Trophoblast cell (in vitro differentiated cells and primary cell): ENCODE measurements at places on chromosomes 7 and 10.
A peak's percentile ranks its signal among the peaks of the same experiment; 100 is the strongest.

DNA sequence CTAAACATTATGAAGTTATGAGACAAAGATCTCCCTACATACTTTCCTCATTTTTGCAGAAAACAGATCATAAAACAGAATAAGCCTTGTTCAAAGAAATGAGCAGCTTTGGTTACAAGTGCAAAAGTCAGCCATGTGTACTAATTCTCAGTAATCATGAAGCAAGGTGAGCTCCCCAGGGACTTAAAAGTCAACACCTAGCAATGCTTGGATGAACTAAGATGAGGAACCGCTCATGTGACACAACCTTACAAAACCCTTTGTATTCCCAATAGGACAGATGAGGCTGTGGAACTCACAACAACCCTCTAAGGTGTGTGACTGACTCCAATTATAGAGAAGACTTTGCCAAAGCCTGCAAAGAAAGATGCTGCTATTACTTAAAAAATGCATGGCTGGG, 154.5 kb downstream of the SLC25A13 start:
- no peak for DNase-seq

- no peak for DNase-seq
Measured at GRCh38 chr10:131773370-131774343, 127.2 kb upstream of the PPP2R2D start.

DNA sequence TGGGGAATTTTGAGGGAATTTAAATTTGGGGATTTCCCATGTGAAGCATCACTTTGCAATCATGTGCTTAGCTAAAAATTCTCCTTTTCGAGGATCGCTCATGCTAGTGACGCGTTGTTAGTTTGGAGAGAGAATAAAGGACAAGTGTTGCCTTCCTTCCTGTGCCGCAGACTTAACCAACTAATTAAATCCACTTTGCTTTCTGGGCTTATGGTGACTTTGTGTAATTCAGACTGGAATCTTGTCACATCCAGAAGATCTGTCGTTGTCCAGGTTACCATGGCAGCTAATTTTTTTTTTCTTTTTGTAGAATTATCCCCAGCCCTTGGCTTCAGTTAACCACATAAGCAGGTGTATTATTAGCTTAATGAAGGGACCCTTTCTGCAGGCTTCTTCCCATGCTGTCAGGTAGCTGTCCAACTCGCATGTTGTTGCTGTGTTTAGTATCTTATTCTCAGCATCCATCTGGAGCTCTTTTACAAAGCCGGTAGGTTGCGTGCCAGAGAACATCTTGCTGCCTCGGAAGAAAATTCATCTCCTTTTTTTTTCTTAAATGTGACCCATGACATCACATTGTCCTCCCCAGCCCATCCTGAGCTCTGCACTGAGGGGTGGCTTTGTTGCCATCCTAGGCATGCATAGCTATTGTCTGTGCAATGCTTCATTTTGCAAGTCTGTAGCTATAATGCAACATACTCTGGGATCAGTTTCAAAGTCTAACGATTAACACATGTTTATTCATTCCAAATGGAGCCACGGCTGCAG, 47.2 kb upstream of the NRP1 start:
- DNase-seq, result no peak

DNA sequence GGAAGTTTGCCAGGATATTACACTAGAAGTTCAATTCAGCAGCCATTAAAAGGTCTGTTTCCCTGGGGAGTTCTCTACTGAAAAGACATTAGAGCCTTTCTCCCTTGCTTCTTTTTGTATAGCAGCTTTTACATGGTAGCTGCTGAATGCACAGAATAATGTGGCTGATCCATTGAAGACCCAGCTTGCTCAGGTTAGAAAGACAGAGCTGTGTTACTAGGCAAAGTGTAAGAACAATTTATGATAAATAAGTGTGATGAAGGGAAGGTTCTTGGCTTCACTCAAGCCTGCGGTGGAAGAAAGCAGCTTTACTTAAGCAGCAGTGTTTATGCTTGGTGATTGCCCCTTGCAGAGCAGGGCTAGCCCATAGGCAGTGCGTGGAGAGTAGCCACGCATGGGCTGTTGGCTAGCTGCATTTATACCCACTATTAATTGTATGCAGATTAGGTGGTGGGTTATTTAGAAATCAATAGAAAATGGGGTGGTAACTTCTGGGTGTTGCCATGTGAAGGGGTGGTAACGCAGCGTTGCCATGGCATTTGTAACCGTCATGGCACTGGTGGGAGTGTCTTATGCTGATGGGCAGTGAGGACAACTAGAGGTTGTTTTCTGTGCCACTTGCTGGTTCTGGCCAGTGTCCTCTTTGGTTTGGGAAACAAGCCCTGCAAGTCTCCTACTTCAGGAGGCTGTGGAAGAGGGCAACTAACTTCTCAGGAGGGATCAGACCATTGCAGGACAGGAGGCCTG, 942.9 kb downstream of the NRG3 start:
- no peak for DNase-seq

DNA sequence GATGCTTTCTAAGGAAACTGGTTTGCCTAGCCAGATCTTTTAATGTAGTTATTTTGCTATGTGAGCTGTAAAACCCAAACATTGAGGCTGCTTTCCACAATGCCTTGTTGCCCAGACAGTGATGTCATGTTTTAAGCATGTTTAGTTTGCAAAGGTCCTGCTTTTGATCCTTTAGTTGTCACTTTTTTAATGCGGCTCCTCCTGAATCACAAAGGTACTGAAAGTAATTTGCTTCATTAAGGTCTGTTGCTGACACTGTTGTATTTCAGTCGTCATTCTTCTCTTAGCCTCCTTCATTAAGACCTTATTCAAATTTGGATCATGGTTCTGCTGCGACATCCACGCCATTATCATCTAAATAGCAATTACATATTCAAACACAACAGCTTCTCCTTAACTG, 10.6 kb downstream of the RPA3 start:
- peak; percentile 39 for DNase-seq

GRCh38 chr10:99682032-99682431, 22.7 kb downstream of the ENTPD7 start:
- no peak for DNase-seq

- DNase-seq, result no peak
Measured at GRCh38 chr10:106573106-106573505, 591.4 kb downstream of the SORCS1 start.

DNA sequence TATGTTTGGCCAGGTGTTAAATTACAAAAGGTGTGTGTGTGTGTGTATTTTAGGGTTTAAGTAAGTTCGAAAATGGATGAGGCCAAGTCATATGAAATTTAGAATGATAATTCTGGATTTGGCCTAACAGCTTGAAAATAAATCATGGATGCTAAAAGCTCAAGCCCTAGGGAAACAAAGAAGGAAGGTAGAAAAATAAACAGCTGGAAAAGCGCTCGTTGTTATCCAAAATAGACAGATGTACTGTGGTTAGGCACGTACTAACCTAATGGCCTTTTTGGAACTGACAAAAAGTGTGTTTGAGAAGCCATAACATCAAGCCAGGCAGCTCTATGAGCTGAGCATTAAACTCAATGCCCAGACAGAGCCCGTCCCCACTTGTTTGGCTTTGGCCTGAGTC, 17.5 kb upstream of the PALS2 start:
- no peak for DNase-seq

DNA sequence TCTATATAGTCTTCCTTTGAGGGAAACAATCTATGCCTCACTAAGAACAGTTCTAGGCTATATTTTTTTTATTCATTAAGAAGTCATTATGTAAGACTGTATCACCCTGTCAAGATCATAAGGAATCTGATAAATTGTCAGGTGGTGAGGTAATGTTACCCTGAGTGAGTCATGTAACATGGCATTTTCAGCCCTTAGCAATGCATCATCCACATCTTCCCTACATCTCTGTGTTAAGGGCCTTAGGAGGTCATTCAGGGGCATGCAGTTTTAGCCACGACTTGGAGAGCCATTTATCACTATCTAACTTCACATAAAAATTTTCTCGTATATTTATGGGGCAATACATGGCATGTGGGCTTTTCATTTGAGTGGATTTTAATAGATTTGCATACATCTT, 924.5 kb upstream of the MBL2 start:
- peak; percentile 68 for DNase-seq

- no peak for DNase-seq
Measured at GRCh38 chr7:41544241-41544640, 158.6 kb downstream of the INHBA start.

- peak; percentile 97 for DNase-seq
Measured at GRCh38 chr10:113305871-113306270, 247.0 kb upstream of the HABP2 start.

DNA sequence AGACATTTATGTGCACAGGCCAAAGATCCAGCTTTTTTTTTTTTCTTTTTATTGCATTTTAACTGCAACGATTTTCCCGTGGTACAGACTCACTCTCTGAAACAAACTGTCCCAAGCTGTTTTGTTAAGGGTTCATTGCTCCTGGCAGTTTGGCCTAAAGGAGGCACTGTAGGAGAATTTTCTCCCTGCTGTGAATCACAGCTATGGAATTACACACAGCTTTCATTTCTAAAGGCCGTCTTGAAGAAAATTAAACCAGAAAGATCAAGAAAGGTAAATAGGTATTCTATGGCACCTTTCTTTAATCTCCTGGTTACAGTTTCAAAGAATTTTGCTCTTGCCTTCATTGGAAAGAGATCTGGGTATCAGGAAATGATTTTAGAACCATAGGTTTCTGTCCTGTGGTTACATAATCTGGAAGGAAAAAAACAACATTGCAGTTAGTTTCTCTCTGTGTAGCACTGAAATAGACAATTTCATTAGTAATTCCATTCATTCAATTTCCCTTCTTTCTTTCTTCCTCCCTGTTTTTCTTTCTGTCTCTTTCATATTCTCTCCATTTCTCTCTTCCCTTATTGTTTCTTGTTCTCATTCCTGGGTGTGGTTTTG, 51.2 kb downstream of the PDK4 start:
- DNase-seq, result peak; percentile 37

GRCh38 chr7:92751902-92752901, 84.2 kb downstream of the CDK6 start:
- no peak for DNase-seq

DNA sequence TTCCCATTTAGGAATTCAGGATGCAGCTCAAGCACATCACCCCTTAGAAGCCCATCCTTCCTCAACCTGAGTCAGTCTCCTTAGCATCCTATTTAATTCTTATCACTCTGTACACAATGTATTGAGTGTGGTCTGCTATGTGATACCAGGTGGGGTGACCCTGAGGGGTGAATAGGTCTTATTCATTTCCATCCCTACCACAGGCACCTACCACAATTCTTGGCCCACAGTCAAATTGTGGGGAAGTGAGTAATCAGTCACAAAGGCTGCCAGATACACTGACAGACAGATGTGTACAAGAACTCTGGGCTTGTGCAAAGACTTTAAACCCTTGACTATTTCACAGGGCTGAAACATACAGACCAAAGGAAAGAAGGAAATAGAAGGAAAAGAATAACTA, 560.5 kb downstream of the PARD3 start:
- no peak for DNase-seq

DNA sequence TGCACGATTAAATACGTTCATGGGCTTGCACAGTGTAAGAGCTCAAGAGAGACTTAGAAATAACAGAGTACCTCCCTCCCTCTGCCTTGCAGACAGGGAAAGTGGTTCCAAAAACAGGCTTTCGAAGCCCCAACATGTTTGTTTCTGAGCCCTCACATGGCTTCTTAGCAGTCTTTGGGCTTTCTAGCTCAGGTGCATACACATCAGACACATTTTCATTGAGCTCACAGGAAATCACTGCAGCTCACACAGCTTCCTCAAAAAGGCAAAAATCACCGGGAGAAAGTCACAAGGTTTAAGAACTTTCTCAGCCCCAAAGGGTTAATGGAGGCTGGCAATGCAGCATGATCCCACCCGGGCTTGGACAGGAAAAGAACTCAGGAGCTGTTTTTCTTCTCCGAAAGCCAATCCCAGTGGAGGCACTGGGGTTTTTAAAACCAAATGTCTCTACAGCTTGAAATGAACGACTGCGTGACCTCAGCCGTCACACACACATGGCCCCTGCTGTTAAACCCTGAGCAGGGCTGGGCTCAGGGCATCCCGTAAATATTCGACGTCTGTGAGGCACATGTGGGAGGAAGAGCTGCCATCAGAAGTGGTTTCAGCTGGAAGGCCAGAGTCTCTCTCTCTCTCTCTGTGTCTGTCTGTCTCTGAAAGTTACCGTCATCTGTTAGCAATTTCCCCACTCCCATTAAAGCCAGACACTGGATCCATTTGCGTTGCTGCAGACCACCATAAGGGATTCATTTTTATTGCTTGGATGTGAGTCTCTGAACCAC, 69.7 kb downstream of the CALML3 start:
- peak; percentile 54 for DNase-seq

DNA sequence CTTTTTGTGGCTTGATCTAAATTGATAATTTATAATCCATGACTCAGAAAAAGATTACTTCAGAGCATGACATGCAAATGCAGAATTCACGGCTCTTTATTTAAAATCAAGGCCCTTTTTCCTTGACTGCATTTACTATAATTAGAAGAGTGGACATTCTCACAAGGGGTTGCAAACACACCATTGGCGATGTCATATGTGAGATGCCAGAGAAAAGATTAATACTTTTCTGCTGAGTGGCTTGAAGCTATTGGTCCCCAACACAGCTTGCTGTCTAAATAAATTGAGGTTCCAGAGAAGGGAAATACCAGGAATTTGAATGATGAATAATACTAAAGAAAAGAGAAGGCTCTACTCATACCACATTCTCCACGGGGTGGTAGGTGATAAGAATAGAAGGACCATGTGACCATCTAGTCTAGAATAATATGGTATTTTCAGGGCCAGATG, 78.7 kb upstream of the ARID5B start:
- DNase-seq, result no peak

DNA sequence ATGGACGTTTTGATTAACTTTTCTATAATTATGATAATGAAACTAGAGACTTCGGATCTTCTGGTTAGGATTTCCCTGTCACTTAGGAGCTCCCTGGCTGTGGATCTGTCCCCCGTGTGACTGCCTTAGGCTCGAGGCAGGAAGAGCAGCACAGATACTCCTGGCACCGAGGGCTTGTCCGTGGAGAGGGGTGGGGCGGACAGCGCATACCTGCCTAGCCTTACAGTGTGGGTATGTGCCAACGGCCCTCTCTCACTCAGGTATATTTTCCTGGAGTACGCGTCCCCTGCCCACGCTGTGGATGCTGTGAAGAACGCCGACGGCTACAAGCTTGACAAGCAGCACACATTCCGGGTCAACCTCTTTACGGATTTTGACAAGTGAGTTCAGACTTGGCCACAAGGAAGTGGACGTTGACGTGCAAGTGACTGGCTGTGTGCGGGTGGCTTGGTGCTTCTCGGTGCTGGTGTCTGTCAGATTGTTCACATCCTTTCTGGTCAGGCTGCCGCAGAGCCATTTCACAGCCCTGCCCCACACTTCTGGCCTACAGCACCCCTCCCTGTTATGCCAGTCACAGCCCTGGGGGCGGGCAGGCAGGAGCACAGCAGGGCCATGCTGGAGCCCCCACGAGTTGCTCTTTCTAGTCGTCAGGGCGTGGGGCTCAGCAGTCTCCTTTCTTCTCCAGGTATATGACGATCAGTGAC, 7.9 kb downstream of the EIF3B start:
- no peak for DNase-seq

GRCh38 chr7:108452707-108453106, 3.5 kb downstream of the NRCAM start:
- peak; percentile 21 for DNase-seq

- DNase-seq, result no peak
Measured at GRCh38 chr7:99562114-99562784, 3.8 kb downstream of the ZNF655 start.
